ENCODE measurements at places on chromosomes 7 and 10.

DNA sequence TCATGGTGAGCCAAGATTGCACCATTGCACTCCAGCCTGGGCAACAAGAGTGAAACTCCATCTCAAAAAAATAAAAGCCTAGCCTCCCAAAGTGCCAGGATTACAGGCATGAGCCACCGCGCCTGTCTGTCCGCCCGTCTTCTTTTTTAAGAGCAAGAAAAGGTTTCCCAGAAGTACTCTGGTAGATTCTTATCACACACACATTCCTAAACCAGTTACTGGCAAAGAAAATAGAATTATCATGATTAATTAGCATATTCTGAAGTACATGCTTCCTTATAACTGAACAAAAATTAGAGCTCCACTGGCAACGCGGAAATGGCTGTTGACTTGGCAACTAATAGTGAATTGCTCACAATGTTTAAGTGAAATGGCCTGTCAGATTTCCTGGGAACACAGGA lies 87.0 kb downstream of the ADK start:
- no peak for DNase-seq

GRCh38 chr10:131944412-131944811 lies 37.3 kb downstream of the BNIP3 start:
- no peak for DNase-seq

DNA sequence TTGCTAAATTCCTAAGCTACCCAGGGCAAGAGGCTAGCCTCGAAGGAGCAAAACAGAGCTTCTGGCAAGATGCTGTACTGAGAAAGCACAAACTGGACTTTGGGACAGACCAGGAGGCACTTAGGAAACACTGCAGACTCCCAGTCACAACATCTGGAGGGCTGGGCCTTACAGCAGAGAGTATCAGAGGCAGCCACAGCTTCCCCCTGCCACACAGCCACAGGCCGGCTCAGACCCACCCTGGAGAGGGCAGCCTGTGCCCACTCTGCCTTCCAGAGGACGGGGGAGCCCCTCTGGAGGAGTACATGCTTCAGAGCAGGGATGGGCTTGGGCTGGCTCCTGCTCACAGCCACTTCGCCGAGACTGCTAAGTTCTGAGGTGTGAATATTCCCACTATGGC lies 17.4 kb downstream of the ESYT2 start:
- no peak for DNase-seq

DNA sequence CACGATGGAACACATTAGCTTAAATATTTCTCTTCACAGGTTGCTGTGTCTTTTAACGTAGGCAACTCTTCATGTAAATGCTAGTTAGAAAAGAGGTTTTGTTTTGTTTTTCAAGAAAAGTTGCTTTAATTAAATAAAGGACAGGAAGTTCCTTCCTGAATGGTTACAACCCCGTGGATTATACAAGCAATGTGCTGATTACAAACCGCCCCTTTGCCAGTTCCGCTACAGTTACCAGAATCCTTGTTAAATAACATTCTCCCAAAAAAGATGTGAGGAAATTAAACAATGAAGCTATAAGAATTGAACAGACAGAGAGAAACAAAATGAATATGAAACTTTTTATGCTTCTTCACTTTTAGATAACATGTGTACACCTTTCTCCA lies 75.1 kb downstream of the LYZL2 start:
- no peak for DNase-seq

- no peak for DNase-seq
Measured at GRCh38 chr10:23417254-23417653, 21.6 kb upstream of the OTUD1 start.

DNA sequence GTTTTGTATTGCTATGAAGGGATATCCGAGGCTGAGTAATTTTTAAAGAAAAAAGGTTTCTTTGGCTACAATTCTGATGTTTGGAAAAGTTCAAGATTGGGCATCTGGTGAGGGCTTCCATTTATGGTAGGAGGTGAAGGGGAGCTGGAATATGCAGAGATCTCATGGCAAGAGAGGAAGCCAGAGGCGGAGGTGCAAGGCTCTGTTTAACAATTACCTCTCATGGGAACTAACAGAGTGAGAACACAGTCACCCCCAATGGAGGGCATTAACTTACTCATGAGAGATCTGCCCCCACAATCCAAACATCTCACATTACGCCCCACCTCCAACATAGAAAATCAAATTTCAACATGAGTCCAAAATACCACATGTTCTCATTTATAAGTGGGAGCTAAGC lies 62.0 kb downstream of the AKR1D1 start:
- no peak for DNase-seq

GRCh38 chr7:87456247-87456646 lies 19.2 kb downstream of the ABCB4 start:
- no peak for DNase-seq

GRCh38 chr10:79930751-79931150 lies 18.2 kb downstream of the SFTPD start:
- DNase-seq: no peak

DNA sequence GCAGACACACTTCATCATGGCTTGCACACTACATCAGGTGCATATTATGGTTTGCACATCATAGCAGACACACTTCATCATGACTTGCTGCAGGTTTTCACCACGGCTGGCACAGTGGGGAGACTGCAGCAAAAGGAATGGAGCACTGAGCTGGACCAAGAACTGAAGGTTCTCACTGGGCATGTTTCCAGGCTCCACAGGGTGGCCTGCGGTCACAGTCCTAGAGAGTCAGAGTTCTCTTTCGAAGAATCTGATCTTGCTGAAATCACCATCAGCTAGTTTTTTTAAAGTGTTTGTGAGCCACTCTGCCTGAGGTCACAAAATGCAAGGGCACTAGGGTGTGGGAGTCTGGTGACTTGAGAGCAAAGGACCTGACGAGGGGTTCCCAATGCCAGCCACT lies 140.4 kb upstream of the NPY start:
- no peak for DNase-seq

DNA sequence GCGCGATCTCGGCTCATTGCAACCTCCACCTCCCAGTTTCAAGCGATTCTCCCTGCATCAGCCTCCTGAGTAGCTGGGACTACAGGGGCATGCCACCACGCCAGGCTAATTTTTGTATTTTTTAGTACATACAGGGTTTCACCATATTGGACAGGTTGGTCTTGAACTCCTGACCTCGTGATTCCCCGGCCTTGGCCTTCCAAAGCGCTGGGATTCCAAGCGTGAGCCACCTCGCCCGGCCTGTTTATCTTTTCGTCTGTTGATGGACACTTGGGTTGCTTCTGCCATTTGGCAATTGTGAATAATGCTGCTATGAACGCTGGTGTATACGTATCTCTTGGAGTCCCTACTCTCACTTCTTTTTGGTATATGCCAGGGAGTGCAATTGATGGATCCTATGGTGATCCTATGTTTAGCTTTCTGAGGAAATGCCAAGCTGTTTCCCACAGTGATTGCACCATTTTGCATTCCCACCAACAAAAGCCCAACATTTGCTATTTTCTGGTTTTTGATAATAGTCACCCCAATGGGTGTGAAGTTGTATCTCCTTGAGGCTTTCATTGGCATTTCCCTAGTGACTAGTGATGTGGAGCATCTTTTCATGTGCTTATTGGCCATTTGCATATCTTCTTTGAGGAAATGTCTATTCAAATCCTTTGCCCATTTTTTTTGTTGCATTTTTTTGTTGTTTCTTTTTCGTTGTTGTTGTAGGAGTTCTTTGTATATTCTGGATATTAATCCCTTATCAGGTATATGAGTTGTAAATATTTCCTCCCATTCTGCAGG lies 3.5 kb downstream of the ANTXRL start:
- no peak for DNase-seq

Data from CD4-positive, alpha-beta memory T cell (primary cell).